Stimulated activated CD8-positive, alpha-beta memory T cell treated with anti-CD3 and anti-CD28 coated beads, Interleukin-4, amount 100 ng/mL, for 1 hour (primary cell): ENCODE measurements at places on chromosomes 16 and 17.
A peak's percentile ranks its signal among the peaks of the same experiment; 100 is the strongest.

DNA sequence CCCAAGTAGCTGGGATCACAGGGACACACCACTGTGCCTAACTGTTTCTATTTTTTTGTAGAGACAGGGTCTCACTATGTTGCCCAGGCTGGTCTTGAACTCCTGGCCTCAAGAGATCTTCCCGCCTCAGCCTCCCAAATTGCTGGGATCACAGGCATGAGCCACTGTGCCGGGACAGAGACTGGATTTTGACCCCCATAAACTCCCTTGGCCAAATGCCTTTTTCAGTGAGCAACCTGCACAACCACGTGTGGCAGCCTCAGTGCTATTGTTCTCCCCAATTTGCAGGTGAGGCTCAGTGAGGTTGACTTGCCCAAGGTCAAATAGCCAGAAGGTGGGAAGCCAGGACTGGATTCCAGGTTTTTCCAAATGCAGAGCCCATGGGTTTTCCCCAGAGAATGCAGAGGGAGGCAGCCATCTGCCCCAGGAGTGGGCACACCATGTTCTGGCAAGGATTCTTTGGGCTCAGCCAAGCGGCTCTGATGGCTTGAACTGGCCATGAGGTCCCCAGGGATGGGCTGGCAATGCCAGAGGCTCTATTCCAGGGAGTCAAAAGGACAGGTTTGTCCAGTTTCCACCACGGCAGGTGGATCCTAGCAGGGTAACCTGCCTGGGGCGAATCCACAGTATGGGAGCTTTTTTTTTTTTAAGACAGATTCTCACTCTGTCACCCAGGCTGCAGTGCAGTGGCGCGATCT, 1.8 kb downstream of the IL27 start:
- DNase-seq = no peak

- DNase-seq = peak; percentile 17
These were observed 581 bp downstream of the PRKCA start for GRCh38 chr17:66302761-66303626.

- DNase-seq = no peak
These were observed 42.6 kb downstream of the KLHDC4 start for GRCh38 chr16:87723226-87723623.

- DNase-seq = no peak
These were observed 9.2 kb downstream of the CA5A start for GRCh38 chr16:87927195-87927562.

GRCh38 chr16:1701216-1701878, 4.6 kb upstream of the MAPK8IP3 start:
- no peak for DNase-seq

GRCh38 chr16:1828645-1829410, 1.8 kb downstream of the FAHD1 start:
- no peak for DNase-seq

GRCh38 chr17:77738751-77739531, 219.6 kb upstream of the TNRC6C start:
- no peak for DNase-seq

DNA sequence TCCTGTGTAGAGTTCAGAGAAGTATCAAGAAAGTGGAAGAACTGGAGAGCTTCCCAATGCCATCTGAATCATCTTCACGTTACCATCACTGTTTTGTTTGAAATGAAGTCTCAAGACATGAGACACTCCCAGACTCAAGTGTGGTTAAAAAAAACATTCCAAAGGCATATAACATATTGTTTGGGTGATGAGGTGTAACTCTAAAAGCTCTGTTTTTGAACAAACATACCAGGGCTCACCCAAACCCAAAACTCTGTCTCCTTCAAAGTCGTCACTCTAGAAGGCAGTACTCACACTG, 6.3 kb upstream of the ZCCHC14 start:
- no peak for DNase-seq

DNA sequence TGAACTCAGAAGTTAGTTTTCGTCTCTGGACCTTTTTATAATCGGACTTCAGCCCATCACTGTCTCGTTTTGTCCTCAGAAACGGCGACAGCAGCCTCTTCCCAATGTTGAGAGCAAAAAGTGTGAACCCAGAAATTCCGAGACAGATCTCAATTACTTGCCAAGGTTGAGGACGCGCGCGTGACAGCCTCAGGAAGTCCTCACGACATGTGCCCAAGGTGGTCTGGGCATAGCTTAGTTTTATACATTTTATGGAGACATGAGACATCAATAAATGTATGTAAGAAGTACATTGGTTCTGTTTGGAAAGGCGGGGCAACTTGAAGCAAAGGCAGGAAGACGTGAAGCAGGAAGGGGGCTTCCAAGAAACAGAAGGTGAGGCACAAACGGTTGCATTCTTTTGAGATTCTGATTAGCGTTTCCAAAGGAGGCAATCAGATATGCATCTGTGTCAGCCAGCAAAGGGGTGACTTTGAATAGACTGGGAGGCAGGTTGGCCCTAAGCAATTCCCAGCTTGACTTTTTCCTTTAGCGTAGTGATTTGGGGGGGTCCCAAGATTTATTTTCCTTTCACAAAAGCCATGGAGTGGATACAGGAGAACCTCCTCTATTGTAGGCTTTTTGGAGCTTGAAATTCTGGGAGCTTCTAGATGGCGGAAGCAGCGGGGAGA, 583 bp upstream of the ZNF747 start:
- no peak for DNase-seq

GRCh38 chr16:49463529-49463928, 89.9 kb downstream of the C16orf78 start:
- peak; percentile 35 for DNase-seq

GRCh38 chr16:81767987-81768592, 11.0 kb upstream of the PLCG2 start:
- no peak for DNase-seq

GRCh38 chr16:85600530-85601271, 12.4 kb upstream of the GSE1 start:
- no peak for DNase-seq
